IPS DF 19.7 (cell line): ENCODE measurements at places on chromosomes 7 and 10.

- DNase-seq, result no peak
These were observed 9.5 kb downstream of the POLD2 start for GRCh38 chr7:44113764-44114354.

GRCh38 chr7:27739301-27739908 lies 557 bp upstream of the TAX1BP1 start:
- no peak for DNase-seq

DNA sequence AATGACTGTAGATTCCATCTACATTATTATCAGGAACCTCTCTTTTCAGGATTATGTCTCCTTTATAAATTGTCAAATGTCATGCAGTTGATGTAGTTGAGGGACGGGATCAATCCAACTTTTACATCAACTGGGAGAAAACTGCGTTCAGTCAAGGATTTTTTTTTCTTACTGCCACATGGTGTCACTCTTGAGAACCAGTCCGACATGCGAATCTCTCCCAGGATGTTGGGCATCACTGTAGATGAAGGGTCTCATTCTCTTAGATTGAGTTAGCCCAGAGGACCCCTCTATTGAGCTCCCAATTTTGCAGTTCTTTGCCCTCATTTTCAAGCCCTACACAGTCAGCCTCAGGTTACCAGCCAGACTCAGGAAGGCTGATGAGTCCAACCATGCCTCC lies 120.3 kb upstream of the PTPRZ1 start:
- peak; percentile 12 for DNase-seq

- no peak for DNase-seq
These were observed 10.1 kb upstream of the HPS1 start for GRCh38 chr10:98456686-98457482.

DNA sequence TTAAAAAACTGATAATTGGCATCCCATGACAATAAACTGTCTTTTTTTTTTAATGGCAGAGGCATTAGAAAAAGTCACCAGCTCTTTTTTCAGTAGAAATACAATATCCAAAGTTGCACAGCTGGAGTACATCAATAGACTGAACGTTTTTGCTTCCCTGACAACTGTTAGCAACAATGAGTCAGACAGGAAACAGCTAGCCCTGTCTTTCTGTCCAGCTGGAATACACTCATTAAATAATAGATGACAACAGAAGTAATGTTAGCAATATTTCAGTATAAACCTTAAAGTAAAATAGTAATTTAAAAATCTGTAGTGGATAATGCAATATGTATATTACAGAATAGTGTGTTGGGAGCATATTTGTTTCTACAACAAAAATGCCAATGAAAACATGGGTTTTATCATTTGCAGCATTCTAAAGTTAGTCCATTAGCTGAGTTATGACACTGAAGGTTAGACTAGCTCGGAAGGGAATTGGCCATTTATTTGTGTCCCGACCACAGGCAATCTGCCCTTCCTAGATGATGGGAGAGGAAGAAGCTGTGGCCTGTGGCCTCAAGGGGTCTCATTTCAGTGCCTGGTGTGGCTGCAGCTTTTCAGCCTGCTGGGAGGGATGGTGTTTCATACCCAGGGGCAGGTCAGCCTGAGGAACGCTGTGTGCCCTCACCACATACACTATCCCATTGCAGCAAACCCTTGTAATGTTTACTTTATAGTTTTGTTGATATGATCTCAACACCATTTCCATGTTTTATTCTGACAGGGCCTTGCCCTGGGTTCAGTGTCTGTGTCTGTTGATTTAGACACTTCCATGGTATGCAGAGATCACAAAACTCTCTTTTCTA lies 173.3 kb downstream of the SLC16A9 start:
- DNase-seq, result no peak

GRCh38 chr7:16656141-16656540 lies 10.2 kb downstream of the BZW2 start:
- no peak for DNase-seq

- DNase-seq, result no peak
These were observed 1.2 kb downstream of the JAZF1 start for GRCh38 chr7:28179120-28180030.

DNA sequence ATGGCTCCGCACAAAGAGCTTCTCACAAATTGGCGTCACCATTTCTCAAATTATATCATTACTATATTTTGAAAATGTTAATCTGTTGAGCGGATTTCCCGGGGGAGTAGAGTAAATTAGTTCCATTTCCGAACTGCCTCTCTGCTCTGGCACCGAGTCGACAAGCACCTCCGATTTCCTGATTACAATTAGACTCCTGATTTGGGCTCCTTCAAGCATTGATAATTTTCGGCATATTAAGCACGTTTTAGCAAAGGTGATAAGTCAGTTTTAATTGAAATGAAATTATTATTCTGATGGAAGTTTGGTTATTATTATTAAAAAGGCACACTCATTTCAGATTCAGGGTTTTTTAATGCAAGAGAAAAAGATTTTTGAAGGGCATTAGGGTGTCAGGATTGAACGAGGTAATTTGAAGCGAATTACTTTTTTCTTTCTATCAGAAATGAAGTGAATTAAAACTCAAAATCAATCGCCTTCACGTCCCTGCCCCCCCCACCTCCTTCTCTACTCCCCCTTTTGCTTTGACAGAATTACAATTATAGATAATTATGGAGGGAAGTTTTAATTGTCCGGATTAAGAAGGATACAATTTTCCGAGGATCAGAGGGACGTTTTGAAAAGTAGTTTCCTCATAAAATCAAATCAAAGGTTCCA lies 4.0 kb upstream of the UNCX start:
- DNase-seq, result no peak

GRCh38 chr10:1418031-1418550 lies 319.2 kb downstream of the ADARB2 start:
- no peak for DNase-seq

- DNase-seq, result no peak
These were observed 305.5 kb upstream of the NRG3 start for GRCh38 chr10:81569488-81569887.

GRCh38 chr7:49099587-49100326 lies 175.4 kb downstream of the CDC14C start:
- DNase-seq, result peak; percentile 23

DNA sequence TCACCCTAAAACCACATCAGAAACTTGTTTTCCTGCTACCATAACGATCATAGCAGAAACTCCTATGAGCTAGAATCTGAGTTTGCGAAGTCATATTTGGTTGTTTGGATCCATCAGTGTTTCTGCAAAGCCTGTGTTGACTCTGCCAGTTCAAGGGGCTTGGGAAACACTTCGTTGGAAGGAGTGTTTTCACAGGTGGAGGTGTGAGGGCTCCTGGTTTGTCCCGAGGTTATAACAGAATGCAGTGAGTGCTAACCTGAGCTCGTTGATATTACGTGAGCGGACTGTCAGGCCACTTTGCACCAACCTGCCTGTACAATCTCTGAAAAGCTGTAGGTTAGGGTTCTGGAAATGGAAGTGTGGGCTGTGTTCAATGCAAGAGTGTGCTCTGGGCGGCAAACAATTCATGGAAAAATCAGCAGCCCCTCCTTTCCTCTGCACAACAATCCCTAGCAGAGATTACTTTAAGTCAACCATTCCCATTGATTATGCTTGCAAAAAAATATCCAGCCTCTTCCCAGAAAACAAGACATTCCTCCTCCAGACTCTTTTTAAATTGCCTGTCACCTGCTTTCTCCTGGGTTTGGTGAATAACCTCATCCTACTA lies 622.0 kb downstream of the TYW1 start:
- no peak for DNase-seq

DNA sequence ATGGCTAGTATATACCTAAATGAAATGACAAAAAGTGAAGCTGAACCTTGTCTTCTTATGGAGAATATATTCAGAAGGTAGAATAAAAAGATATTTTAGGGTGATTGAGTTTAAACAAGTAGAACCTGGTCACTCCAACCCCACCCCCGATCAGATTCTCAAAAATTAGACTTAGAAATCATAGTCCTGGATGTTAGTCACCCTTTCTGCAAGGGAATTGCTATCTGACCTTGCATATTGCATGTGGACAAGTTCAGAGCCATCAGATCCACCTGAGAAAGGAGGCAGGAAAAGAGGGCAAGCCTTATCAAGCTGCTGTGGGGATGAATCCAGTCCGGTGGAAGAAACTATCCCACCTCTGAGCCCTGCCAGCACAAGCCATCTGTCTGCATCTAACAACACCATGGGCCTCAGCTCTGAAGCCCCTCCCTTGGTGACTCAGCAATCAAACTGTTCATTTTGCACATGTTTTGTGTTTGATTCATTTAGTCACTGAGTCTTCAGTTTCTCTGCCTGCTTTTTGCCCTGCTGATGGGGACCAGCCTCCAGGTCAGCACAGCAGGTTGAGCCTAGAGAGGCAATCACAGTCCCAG lies 727.3 kb downstream of the AUTS2 start:
- no peak for DNase-seq

GRCh38 chr7:106193661-106194060 lies 81.5 kb upstream of the SYPL1 start:
- DNase-seq, result no peak

- peak; percentile 56 for DNase-seq
These were observed 521.7 kb downstream of the ADRA2A start for GRCh38 chr10:111598433-111599059.

DNA sequence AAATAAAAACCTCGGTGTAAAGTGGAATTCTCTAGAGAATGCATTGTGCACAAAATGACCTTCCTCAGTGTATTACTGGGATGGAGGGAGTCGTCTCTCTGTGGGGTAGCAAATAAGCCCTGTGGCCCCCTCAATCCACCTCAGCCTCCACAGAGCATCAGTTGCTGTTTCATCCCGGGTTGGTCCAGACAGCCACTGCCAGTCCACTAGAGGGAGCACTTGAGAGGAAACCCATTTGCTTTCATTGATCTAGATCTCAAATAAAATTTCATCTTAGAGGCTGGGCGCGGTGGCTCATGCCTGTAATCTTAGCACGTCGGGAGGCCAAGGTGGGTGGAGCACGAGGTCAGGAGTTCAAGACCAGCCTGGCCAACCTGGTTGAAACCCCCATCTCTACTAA lies 1128.7 kb downstream of the CNTNAP2 start:
- peak; percentile 33 for DNase-seq

DNA sequence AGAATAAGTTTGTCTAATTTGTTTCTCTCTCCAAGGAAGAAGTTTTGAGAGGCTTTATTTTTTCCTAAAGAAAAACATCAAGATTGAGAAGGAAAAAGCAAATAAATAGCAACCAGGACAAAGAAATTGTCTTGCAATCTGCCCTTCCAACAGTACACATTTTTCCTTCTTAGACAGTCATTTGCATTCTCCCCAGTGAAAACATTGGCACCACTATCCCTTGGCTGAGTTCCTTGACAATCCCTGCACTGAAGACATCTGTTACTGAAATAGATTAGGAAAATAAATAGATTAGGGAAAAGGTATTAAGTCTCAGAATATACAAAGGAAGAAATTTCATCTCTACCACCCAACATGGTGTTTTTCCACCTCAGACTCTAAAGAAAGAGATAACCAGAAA lies 12.2 kb upstream of the TMEM243 start:
- no peak for DNase-seq

GRCh38 chr7:150503581-150503980 lies 11.1 kb upstream of the GIMAP7 start:
- DNase-seq, result no peak

DNA sequence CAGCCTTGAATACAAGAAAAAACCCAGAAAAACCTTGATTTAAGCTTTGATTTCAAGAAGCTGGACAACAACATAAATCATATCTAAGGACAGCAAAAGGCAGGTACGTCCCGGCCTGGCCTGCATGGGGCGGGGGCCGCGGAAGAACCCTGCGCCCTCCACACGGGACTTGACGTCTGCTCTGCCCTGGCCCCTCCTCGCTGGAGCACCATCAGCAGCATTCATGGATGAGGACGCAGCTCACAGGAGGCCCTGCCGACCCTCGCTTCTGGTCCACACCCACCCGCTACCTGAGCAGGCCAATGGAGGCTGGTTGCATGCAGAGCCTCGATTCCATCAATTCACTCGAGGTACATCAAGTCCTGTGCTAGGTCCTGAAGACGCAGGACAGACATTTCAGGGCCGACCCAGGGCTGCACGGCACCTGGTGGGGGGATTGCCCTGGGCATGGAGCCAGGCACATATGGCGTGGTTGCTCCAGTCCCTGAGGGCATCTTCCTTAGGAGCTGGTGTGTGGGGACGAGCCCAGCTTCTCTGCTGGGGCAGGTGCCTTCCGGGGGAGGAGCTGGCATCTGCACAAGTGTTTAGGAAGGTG lies 63.1 kb upstream of the NKX6-2 start:
- DNase-seq, result no peak

DNA sequence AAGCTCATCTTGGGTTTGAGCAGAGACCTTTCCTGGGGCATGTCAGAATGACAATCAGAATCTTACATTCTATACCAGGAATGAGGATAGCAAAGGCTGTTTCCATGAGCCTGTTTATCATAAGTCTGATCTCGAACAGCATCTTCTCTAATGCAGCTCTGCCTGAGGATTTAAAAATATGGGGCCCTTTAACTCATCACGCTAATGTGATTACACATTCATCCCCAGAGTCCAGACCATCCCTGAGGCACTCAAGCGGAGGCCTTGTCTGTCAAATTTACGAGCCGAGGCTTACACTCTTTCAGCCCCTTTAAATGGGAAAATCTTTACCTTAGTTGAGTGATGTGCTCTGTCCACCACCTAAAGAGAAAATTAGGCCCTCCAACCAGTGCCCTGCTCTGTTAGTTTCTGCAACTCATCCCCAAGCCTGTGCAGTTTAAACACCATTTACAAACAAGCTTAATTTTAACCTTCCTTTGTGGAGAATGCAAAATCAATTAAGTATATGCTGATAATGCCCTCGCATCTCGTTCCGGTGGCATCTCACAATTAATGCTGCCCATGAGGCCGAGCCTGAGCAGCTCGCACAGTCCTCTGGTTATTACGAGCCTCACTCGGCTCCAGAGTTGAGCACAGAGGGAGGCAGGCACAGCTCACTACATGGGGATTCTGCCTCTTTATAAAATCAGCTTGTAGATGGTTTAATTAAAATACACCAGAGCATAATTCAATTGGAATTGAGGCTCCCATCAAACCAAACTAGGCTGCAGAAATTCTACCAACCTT lies 16.0 kb downstream of the CHST15 start:
- DNase-seq, result no peak

DNA sequence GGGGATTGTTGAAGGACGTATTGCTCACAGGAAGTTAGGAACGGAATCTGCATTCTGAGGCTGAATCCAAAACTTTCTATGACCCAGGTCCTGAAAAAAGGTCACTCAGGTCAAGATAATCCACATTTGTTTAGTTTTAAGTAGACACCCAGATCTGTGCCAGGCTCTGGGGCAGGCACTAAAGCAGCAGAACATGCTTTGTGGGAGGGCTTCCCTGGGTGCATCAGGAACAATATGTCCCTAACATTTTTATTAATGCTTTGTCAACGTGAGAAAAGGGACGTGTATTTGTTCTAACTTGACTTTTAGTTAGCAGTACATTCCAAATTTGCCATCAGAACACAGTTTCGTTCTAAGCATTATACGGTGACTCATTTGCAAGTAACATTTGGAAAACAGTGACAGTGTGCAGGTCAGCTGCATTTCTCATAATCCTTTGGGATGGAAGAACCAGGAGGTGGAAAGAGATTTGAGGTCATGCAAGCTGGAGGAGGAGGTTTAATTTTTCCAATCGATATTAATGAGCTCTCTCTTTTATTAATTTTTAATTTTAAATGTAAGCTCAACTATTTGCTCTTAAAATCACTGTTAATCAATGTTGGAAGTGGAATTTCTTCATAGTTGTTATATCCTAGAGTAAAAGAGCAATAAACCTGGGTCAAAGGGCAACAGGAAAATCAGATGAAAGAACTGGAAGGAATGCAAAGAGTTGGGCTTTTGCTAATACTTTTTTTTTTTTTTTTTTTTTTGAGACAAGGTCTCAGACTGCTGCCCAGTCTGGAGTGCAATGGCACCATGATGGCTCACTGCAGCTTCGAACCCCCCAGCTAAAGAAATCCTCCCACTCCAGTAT lies 35.0 kb downstream of the TAS2R41 start:
- DNase-seq, result no peak
